NCI-H460 (cell line): ENCODE measurements at places on chromosomes 7 and 10. TPM values are rescaled to one million over a fixed set of nuclear protein-coding genes. Genes with fewer than 3 reads are reported as not detected.
A peak's percentile ranks its signal among the peaks of the same experiment; 100 is the strongest.

GRCh38 chr7:140084972-140085371 is 22.2 kb upstream of the PARP12 start:
- DNase-seq = peak; percentile 13

DNA sequence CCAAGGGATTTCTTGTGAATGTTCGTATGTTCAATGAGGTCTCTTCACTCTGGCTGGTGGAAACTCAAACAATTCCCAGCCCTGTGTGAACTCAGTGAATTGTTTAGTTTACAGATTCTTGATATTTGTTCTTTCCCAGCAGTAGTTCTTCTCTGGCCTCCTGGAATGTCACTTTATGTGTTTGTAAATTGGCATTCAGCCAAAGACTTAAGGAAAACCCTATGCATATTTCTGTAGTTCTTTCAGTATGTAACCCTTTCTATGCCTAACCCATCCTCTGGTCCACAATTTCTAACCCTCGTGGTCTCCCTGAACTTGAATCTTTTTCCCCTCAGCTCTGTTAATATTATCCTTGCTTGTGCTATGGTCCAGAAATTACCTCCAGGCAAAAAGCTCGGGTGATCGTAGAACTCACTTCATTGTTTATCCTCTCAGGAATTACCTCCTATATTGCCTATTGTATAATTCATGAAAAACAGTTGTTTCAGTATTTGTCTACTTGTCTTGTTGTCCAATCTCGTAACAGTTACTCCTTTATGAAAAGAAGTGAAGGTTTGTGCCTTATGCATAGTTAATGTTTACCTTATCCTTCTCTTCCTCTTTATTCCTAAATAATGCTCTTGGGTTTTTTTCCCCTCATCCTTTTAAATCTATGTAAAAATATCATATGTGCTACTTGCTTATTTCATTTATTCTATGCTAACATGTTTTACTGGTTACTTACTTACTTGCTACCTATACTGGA is 23.7 kb upstream of the AGR3 start:
- DNase-seq = no peak

DNA sequence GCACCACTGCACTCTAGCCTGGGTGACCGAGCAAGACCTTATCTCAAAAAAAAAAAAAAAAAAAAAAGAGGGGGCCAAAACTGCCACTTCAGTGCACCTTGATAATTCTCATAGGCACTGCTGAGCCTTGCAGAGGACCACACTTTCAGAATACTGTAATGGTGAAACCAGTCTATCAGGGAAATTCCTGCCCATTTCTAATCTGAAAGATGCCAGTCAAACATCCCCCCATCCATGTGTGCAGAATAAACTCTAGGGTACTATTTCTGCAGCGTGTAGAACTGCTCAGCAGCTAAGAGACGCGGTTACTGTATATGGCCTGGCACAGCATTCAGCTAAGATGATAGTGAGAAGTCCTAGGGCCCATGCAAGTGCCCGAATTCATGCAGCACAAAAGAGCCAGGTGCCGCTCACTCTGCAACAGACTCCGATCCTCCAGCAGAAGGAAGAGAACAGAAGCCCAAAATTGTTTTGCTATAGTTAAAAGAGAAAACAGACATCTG is 286.8 kb upstream of the KLF14 start:
- no peak for DNase-seq

DNA sequence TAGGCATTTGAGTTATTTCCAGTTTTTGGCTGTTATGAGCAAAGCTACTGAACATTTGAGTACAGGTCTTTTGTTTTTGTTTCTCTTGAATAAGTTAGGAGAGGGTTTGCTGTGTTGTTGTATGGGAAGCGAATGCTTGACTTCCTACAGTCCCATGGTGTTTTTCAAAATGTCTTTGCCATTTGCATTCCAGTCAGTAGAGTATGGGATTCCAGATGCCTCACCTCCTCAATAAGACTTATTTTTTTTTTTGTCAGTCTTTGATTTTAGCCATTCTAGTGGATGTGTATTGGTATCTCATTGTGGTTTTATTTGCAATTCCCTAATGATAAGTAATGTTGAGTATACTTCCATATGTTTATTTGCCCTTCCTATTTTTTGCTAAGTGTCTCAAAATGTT is 19.4 kb downstream of the CDK13 start:
- DNase-seq = no peak

DNA sequence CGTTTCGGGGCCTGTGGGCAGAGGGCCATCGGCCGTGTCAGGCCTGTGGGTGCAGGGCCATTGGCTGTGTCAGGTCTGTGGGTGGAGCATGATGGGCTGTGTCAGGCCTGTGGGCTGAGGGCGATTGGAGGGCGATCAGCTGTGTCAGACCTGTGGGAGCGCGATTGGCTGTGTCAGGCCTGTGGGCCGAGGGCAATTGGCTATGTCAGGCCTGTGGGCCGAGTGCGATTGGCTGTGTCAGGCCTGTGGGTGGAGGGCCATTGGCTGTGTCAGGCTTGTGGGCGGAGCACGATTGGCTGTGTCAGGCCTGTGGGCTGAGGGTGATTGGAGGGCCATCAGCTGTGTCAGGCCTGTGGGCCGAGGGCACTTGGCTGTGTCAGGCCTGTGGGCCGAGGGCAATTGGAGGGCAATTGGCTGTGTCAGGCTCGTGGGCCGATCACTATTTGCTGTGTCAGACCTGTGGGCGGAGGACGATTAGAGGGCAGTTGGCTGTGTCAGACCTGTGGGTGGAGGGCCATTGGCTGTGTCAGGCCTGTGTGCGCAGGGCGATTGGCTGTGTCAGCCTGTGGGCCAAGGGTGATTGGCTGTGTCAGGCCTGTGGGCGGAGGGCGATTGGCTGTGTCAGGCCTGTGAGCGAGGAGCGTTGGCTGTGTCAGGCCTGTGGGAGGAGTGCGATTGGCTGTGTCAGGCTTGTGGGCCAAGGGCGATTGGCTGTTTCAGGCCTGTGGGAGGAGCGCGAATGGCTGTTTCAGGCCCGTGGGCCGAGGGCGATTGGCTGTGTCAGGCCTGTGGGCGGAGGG is 54.1 kb downstream of the DYNC2I1 start:
- DNase-seq = no peak

DNA sequence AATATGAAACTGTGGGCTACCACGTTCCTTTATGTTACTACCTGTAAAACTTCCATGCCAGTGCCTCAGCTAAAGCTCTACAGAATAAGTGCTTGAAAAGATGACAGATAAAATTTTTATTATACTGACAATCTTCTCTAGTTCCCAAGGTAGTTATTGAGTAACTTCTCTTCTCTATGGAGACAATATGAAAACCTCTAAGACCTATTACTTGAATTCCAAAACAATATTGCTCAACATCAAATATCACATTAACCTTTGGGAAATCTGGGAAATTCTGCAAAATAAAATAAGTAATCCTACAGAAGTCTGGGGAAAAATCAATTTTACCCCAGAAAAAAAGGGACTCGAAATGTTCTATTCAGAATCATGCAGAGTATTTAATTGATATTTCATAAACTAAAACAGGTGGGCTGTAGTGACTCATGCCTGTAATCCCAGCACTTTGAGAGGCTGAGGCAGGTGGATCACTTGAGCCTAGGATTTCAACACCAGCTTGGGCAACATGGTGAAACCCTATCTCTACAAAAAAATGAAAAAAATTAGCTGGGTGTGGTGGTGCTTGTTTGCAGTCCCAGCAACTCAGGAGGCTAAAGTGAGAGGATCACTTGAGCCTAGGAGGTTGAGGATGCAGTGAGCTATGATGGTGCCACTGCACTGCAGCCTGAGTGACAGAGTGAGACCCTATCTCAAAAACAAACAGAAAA is 23.8 kb upstream of the ANK3 start:
- DNase-seq = no peak

The FAM185A gene
- total RNA-seq = 7.4 and 7.9 TPM in 2 replicates

GRCh38 chr7:50302486-50303334 is 1.8 kb upstream of the IKZF1 start:
- no peak for DNase-seq

The COBL gene
- total RNA-seq = 21.9 and 23.8 TPM in 2 replicates

DNA sequence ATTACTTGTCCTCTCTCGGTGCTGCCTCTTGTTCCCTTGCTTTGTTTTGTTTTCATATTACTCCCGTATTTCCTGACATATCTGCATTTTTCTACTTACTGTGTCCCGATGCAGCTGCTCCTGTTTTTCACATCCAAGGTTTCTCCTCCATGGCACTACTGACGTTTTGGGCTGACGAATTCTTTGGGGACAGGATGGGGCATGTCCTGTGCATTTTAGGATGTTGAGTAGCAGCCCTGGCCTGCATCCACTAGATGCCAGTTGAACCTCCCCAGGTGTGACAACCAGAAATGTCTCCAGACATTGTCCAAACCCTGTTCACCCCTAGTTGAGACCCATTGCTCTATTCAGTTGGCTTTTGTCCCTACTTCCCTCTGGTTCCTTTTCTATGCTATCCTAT is 12.4 kb downstream of the ZNF789 start:
- DNase-seq = no peak

GRCh38 chr7:68998136-68998535 is 600.1 kb upstream of the AUTS2 start:
- no peak for DNase-seq

The BAMBI gene
- total RNA-seq = 3.9 and 4.0 TPM in 2 replicates

- DNase-seq = no peak
Observed at GRCh38 chr10:103457176-103457712, 1.5 kb downstream of the CALHM1 start.

DNA sequence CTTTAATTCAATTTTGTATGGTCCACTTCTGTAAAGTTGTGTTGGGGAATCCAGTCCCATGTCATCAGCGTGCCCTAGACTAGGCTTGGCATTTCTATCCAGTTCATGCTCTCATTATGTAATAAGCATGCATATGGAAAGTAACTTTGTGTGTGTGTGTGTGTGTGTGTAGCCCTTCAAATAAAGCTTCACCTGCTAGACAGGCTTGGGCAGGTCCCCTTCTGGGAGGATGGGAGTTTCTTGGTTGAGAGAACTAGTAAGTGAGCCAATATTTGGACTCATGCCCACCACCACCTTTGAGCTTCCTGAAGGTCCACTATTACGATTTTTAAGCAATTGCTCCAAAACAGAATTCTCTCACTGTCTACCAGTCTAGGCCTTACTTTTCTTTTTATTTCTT is 6.9 kb downstream of the BZW2 start:
- DNase-seq = no peak

DNA sequence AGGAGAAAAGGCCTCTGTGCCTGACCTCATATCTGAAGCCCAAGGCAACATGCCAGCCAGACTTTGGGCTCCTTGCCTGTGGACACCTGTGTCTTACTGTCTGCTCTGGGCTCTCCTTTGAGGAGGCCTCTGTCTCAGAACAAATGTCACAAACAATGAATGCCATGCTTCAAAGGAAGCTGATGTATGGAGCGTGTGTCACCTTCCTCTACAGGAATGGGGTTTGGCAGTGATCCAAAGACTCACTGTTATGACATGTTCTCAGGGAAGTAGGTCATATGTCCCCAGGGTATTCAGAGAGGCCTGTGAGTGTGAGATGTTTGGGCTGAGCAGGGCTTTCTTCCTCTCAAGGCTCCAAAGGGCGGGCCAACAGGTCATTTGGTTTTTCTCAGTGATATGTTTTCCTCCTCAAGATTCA is 38.4 kb downstream of the PTPRE start:
- DNase-seq = no peak

DNA sequence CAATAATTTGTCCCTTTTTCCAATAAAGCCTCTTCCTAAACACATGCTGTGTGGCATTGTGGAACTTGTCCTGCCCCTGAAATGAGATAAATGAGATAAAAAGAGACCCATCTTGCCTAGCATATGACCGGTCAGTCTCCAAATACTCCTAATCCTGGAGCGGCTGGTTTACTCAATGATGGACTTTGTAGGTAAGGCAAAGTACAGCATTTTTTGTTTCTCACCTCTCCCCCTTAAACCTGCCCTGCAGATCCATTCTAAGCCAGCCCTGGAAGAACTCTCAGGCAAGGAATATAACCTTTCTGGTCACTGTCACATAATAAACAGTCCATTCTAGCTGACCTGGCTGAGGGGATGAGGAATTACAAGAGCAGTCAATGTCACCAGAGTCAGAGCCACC is 110.7 kb downstream of the C1GALT1 start:
- no peak for DNase-seq

The CLCN1 gene
- total RNA-seq = 0.07 TPM in 1 of 2 replicates, not detected in the other

The CYP3A5 gene
- total RNA-seq = 0.17 and 0.74 TPM in 2 replicates

- no peak for DNase-seq
Observed at GRCh38 chr7:141562543-141562942, 11.3 kb downstream of the AGK start.

The GIMAP6 gene
- total RNA-seq = not detected in 2 replicates

The STN1 gene
- total RNA-seq = 27.6 and 28.3 TPM in 2 replicates

DNA sequence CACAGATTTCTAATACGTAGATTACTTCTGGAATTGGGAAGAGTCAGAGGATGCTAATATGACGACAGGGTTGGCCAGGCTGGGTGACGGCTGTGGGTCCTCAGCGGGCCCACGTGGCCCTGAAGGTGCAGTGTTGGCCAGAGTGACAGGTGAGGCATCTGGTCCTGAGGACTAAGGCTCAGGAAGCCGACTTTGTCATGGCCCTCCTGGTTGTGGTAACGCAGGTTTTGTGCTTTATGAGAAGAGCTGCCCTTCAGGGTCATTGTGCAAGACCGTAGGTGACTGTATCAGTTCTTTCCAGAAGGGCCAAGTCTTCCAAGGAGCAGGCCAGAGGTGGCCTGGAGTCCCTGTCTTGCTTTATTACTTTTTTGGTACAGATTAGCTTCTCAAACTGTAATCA is 2.5 kb downstream of the EIF3B start:
- DNase-seq = no peak

DNA sequence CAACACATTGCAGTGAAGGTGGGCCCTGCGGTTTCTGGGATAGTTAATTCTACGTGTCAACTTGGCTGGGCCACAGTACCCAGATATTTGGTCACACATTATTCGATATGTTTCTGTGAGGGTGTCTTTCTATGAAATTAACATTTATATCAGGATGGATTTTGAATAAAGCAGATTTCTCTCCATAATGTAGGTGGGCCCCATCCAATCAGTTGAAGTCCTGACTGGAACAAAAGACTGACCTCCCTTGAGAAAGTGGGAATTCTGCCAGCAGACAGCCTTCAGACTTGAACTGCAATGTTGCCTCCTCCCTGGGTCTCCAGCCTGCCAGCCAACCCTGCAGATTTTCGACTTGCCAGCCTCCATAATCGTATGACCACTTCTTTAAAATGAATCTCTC is 420.6 kb downstream of the PLXNA4 start:
- no peak for DNase-seq

The SEMA4G gene
- 1.1 and 1.7 TPM in 2 replicates for total RNA-seq

DNA sequence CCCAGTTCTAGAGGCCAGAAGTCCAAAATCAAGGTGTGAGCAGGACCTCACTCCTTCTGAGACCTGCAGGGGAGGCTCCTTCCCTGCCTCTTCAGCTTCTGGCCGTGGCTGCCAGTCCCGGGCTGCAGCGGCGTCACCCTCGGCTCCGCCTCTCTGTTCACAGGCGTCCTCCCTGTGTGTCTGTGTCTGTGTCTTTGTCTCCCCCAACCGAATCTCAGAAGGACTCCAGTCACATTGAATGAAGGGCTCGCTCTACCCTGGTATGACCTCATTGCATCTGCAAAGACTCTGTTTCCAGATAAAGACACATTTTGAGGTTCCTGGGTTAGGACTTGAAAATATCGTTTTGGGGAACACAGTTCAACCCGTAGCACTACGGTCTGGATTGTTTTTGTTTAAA is 33.1 kb upstream of the GALNT11 start:
- peak; percentile 64 for DNase-seq

GRCh38 chr10:5563991-5564536 is 39.3 kb downstream of the CALML3 start:
- no peak for DNase-seq
